GM18507 (cell line): ENCODE measurements at places on chromosomes 16 and 17.

DNA sequence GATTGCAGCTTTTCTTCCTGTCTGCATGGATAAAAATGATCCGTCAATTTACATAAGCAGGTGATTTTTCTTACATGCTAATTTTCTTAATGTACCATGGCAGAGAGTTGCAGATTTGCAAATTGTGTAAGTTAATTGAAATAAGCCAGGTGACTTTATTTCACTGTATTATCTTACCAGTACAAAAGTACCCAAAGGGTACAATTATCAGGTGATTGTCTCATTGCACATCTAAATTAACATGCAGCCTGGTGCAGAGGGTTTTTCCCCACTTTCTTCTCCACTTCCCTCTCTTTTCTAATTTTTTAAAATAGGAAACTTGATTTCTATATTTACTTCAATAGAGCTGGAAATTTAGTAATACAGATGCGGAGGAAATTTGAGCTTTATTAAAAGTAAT, 11.2 kb downstream of the NLK start:
- DNase-seq, result no peak

DNA sequence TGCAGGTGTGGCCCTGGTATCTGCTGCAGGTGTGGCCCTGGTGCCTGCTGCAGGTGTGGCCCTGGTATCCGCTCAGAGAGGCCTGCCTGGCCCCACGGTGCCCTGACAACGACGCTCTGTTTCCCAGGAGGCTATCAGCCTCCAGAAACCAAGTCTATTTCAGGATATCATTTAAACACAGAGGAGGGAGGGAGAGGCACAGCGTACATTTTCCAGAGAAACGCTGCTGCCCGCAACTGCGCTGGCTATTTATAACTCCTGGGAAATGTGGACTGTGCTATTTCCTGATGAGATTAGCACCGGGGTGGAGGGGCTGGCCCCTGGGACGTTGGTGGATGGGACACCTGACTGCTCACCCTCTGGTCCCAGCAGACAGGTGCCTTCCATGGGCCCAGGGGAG, 22.5 kb downstream of the TIMM22 start:
- DNase-seq, result no peak

DNA sequence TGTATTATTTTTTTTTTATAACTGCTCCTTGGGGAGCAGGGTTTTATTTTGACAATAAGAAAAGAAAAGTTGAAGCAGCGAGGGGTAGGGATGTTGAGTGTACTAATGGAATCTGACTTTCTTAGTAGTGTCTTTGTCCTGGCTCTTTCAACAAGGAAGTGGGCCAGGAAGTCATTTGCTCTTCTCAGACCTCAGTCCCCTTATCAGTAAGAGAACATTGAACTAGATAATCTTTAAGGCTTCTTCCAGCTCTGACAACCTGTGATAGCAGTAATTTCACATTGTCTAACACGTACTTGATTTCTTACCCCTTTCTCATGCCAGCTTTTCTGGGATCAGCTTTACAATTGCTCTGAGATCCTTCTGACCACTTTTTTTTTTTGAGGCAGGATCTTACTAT, 8.3 kb downstream of the LIG3 start:
- no peak for DNase-seq

DNA sequence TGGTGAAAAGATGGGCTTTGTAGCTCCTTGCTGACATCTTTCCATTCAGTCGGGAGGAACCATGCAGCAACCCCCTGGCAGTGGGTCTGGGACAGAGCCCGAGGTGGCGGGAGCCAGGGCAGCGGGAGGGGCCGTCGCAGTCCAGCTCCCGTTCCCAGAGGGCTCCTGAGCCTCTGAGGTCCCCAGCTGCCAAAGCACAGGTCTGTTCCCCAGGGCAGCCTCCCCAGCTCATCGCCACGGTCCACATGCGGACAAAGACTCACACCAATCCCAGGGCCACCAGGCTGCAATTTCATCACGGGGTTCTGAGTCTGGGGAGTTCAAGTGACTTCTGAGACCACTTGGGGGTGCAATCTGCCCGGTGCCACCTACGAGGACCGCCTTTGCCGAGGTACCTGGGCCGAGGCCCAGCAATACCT, 196.0 kb downstream of the RBFOX3 start:
- no peak for DNase-seq
